ENCODE measurements at places on chromosomes 6 and 20.
A peak's percentile ranks its signal among the peaks of the same experiment; 100 is the strongest.

GRCh38 chr20:57672164-57672563, 37.7 kb downstream of the PMEPA1 start:
- no peak for DNase-seq

DNA sequence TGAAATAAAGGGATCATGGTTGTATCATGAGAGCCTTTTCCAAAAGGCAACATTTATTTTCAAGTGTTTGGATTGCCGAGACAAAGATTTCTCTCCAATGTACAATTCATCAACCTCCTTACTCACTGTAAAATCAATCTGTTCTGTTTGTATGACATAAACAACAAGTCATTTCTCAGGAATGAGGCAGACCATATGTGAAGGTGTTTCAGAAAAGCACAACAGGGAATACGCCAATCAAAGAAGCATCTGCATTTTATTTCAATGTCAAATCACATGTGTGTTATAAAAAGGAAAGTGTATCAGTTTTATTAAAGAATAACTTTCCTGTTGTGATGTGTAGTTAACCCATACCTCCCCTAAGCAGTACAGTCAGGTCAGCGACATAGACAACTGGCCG, 653.7 kb downstream of the TFAP2A start:
- DNase-seq: no peak

DNA sequence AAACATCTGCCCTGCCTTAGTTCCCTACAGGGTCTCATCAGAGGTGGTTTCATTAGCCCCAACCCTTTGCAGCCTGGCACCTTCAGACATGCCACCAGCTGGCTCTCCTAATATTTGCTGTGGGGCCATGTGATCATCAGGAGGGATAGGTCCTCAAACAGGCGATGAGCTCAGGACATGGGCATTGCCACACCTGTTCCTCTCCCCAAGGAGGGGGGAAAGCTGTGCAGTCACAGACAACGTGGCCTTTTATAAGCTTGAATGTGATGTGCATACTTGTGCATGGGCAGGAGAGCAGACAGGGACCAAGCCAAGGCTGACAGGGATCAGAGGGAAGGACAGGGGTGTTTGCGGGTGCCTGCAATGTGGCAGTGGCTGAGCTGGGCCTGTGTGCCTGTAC, 78.8 kb upstream of the ZNFX1 start:
- DNase-seq: no peak

GRCh38 chr6:149567945-149568585, 1.9 kb downstream of the GINM1 start:
- no peak for DNase-seq

GRCh38 chr20:15618110-15618509, 955.1 kb downstream of the KIF16B start:
- DNase-seq: no peak

DNA sequence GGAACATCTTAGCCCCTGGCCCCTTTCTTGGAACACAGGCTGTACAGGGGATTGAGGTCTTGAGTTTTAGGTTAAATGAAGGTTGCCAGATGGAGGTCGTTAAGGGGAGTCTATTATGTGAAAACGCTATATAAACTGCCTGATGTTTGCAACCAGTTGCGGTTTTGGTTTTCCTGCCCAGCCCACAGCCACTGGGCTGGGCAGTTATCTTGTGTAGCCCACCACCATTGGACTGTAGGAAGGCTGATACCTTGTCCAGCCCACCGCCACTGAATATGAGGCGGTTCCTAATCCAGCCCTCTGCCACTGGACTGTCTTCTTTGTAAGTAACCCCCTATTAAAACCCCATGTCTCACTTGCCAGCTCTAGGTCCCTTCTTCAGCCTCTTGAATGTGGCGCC, 42.3 kb upstream of the COL21A1 start:
- no peak for DNase-seq

- no peak for DNase-seq
Observed at GRCh38 chr6:169168706-169169105, 84.9 kb downstream of the THBS2 start.

- DNase-seq: no peak
Observed at GRCh38 chr6:54440549-54440948, 132.3 kb downstream of the TINAG start.

DNA sequence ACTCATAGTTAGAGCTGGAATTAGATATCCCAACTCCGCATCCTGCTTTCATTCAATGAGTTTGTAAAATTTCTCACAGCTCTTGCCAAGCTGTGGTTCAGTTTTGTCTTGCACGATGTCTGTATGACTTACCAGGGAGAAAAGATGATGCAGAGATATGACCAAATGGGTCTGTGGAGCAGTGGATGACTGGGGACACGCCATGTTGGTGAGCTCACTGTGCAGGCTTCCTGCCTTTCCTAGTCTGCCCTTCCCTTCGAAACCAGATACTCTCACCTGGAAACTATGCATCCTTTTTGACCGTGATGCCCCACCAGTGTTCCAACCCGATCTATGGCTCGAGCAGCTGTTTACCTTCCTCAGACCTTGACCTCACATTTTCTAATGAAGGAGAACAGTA, 262.7 kb upstream of the BMP2 start:
- no peak for DNase-seq

GRCh38 chr20:20824924-20825584, 112.6 kb upstream of the RALGAPA2 start:
- DNase-seq: peak; percentile 20

DNA sequence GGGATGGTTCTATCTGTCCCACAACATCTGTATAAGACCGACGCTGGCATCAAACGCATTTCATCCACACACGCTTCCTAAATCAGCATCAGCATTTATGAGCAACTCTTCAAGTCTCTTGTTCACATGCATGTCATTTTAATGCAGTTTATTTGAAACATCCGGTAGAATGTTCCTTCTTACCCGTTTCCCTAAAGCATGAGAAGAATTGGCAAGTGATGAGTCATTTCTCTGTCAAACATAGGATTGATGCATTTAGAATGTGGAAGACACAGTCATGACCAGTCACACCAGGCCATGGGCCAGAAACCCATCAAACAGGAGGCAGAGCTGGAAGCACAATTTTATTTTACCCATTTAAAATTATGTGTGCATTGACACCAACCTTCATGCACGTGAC, 122.8 kb downstream of the UST start:
- DNase-seq: no peak

DNA sequence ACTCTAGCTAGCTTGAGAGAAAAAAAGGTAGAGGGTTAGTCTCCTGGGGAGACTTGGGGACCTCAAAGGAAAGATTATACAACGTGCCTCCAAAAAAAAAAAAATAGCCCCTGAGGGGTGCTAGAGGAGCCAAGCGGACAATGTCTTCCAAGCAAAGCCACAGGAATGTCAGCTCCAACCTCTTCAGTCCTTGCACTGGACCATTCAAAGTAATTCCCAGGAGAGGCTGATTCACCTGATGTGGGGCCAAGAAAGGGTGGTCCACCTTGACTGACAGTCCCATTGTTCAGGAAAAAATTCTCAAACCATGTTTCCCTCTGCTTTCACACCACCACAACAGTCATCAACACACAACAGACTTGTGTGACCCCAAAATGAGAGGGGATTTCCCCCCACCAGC, 30.7 kb downstream of the ASIP start:
- no peak for DNase-seq

DNA sequence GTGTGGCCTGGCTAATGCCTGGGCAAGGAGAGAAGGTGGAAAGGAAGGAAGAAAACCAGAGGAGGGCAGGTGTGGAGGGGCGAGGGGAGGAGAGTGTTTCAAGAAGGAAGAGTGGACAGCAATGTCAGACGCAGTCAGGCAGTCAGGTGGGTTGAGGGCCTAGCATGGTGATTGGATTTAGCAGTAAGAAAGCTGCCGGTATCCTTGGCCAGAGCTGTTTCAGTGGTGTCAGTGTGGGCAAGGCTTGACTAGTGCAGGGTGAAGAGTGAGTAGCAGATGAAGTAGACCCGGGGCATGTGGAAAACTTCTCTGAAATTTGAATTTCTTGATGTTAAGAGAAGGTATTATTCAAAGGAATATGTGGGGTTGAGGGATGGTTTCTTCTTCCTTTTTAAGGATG, 27.0 kb downstream of the SNX9 start:
- DNase-seq: no peak

- DNase-seq: no peak
Observed at GRCh38 chr6:48552905-48553304, 441.9 kb upstream of the PTCHD4 start.

GRCh38 chr20:6756693-6757595, 10.5 kb upstream of the BMP2 start:
- no peak for DNase-seq

GRCh38 chr6:153941768-153942167, 97.3 kb upstream of the OPRM1 start:
- DNase-seq: no peak

DNA sequence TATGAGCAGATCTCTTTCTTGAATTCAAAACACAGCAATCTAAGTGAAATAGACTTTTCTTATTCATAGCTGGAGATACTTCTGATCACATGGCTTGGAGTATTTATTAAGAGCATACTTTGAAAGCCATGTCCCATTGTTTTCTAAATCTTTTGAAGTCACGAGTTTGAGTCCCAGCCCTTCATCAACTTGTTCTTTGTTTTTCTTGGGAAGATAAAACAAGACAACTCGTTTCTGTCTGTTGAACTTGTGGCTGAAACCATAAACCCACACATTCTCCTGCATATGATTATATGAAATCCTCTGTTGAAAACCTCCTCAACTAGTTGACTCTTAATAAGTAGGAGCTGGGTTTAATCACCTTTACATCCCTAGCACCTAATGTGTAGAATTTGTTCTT, 3.3 kb downstream of the RNF144B start:
- no peak for DNase-seq

- no peak for DNase-seq
Observed at GRCh38 chr6:40573221-40573620, 13.9 kb downstream of the LRFN2 start.

DNA sequence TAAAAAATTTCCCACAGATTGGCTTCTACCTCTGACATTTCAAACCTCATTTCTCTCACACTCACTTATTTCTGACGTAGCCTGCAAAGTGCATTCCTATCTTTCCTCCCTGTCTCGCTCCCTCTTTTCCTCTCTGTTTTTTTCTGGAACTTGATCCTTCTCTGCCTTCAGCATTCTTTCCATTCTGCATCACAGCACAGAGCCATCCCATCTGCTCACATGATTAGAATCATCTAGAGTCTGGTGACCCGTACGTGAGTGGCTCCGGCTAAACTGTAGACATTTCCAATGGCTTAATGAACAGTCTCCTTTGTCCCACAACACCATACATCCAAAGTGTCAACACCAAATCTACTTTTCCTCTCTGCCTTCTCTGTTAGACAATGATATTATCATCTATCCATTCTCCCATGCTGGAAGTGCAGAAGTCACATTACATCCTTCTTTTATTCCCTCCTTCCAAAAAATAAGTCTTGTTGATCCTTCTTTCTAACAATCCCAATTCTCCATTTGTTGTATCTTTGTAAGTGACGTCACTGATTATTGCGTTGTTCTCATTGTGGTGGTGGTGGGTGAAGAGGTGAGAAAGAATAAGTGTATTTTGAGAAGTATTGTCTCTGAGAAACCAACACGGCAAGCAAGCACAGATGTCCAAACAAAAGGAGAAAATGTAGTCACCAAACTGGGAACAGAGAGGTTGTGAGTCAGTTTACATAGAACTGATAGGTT, 41.6 kb downstream of the OPRM1 start:
- DNase-seq: no peak

GRCh38 chr6:127456465-127456864, 2.7 kb downstream of the KIAA0408 start:
- DNase-seq: no peak

- no peak for DNase-seq
Observed at GRCh38 chr6:5351552-5352210, 90.4 kb downstream of the FARS2 start.

- no peak for DNase-seq
Observed at GRCh38 chr20:13202565-13202964, 18.5 kb upstream of the ISM1 start.

- no peak for DNase-seq
Observed at GRCh38 chr6:24391756-24392405, 10.9 kb upstream of the MRS2 start.

DNA sequence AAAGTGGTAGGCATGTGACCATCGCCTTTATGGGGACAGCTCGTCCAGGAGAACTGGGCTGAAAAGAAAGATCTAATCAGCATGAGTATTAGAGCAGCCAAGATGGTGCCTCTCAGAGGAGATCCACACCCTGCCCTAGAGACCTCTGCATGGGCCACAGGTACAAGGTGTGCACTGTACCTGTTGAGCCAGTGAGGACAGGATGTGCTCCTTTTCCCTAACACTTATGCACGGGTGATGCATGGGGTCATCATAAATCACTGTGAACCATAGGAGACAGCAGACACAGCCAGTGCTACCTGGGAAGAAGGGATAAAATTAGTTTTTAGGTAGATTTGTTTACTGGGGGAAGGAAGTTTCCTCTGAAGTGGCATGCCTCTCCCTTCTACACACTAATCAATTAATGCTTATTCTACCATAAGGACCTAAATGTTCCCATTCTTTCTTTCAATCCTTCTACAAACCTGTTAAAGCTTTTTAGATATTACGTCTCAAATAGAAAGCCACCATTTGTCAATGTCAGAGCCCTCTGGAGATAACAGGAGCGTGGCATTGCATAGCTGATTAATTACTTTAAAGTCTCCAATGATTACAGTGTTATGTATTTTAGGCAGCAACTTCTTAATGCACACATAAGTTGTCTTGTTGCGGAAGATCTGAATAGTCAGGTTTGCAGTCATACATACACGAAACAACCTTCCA, 13.6 kb downstream of the SLC17A2 start:
- no peak for DNase-seq

DNA sequence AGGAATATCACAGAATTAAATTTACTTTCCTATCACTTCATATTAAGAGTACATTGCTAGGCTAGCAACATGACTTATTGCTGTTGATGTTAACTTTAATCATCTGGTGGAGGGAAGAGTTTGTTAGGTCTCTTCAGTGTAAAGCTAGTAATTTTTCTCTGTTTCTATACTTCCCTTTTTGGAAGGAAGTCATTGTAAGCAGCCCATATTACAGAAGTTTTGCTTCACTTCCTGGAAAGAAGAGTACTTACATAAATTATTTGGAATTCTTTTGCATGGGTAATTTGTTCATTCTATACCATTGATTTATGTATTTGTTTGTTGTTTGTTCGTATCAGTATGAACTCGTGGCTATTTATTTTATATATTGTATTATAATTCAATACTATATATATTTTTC, 405.2 kb downstream of the RFPL4B start:
- DNase-seq: no peak

DNA sequence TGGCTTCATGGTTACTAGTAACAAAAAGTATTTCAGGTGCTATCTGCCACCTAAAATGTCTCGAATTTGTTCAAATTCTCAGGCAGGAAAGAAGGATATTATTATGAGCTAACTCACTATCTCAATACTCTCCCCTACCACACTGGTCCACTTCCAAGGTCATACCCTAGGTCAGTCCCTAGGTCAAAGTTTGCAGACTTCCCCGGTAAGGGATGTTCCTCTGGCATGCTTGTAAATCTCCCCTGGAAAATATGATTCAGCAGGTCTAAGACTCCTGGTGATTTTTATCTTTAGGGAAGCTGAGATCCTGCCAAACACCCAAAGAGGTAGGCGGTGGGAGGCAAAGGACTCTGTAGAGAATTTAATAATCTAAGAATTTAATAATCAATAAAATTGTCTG, 6.7 kb downstream of the AHCY start:
- no peak for DNase-seq

- no peak for DNase-seq
Observed at GRCh38 chr20:62177307-62177706, 5.5 kb upstream of the MTG2 start.

GRCh38 chr20:63580796-63581461, 6.9 kb upstream of the HELZ2 start:
- peak; percentile 78 for DNase-seq

Data from cerebellum (tissue), 4 donors.